Stimulated activated CD8-positive, alpha-beta memory T cell treated with anti-CD3 and anti-CD28 coated beads, Interleukin-2, amount 100 ng/mL, for 48 hours (primary cell): ENCODE measurements at places on chromosomes 2 and 18.

DNA sequence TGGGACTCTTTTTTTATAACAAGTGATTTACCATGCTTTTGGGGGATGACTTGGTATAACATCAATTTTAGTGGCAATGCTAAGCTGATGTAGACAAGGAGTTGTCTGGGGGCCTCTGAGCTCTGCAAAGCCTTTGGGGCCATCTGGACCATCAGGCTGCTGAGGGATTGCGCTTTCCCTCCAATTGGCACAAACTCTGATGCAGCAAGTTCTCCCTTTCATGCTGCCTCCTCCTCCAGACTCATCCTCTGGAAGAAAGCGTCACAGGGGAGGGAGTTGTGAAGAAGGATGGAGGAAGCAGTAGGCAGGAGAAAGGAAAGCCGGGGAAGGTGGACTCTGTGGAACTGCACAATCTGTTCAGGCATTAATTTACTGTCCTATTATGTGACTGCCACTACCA lies 10.2 kb upstream of the FAP start:
- no peak for DNase-seq

- DNase-seq: no peak
These were observed 173.2 kb upstream of the ARL4C start for GRCh38 chr2:234670052-234670451.

DNA sequence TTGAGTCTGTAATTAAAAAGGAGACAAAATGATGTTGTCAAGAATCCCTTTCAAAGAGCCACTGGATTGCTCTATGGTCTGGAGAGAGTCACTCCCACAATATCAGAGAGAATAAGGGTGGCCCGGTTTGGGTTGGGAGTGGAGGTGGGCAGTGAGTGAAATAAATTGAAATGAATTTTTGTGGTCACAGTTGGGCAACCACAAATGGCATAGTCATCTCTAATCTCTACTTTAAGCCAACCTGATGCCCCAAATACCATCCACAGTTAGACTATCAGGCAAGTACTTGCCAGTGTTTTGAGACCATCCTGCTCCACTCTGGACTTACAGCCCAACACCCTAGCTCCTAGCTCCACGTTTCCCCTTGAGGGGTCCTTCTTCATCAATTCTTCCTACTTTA lies 559.7 kb downstream of the BCL11A start:
- DNase-seq: no peak

DNA sequence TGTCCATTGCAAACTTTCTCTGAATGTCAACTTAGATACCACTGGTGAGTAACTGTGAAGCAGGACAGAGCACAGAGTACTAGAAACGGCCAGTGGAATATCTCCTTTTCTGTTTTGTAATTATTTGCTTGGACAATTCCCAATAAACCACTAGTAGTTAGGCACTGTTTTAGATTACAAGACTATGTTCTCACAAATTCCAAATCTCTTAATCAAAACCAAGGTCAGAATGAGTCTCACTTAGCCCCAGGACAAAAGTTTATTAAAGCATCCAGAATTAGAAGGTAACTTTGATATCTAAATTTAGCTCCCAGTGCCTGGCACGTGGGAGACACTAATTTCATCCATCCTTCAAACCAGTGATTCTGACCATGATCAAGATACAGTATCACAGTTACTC lies 89.0 kb downstream of the ZNF521 start:
- no peak for DNase-seq

- DNase-seq: no peak
These were observed 4.4 kb downstream of the FHOD3 start for GRCh38 chr18:36301884-36302283.

DNA sequence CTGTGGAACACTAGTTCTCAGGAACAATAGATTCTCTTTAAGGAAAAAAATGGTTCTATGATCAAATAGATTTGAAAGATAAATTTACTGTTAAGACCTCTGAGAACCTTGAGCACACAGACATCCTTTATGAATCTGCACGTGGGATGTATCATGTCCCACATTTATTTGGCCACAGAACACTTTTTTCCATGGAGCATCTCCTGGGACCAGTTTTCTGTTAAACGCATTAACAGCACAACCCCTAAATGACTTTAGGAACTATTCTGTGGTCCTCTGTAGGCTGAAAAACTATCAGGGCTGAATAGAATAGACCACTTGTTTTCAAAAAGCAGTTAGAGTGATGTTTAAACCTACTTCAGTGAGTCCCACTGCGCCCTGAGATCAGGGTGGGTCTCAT lies 132.2 kb upstream of the PID1 start:
- no peak for DNase-seq

- DNase-seq: no peak
These were observed 37.1 kb downstream of the FAM161A start for GRCh38 chr2:61816480-61817355.

GRCh38 chr2:128452536-128453530 lies 134.2 kb upstream of the HS6ST1 start:
- DNase-seq: no peak

GRCh38 chr2:99562516-99562915 lies 72.7 kb upstream of the REV1 start:
- DNase-seq: no peak

GRCh38 chr2:241909769-241910168 lies 40.2 kb downstream of the RTP5 start:
- DNase-seq: no peak

- DNase-seq: no peak
These were observed 1.6 kb upstream of the MTA3 start for GRCh38 chr2:42566837-42567321.

- DNase-seq: no peak
These were observed 234.9 kb downstream of the BCL11A start for GRCh38 chr2:60318544-60318943.

DNA sequence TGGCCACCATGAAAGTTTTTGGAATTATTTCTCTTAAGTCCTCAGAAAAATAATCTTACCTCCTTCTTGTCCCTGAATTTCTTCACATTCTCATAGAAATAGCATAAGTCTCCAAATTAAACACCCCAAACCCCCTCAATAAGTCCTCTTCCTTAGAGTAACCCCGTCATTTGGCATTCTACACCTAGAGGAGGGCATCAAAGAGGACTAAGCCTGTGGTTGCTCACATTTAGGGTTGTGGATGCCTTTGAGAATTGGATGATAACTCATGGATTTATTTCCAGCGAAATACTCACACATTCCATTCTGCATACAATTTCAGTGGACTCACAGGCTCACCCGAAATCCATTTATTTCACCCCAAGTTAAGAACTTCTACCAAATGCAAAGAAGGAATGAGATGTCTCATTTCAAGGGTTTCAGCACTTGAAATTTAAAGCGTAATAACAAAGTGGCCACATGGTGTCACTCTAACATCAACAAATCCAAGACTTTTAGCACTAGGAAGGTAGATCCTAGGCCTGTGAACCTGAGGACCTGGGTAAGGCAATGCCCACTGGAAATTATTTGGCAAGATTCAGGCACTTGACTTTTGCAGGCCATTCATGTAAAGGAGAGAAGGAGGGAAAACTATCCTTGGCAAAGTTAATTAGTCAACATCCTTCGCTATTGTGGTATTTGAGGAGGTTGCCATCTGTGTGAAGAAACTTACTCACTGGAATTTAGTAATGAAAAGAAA lies 24.6 kb downstream of the DYTN start:
- no peak for DNase-seq

- no peak for DNase-seq
These were observed 10.0 kb upstream of the GPR55 start for GRCh38 chr2:230935130-230935430.

GRCh38 chr2:11214770-11215169 lies 59.5 kb downstream of the SLC66A3 start:
- DNase-seq: no peak

DNA sequence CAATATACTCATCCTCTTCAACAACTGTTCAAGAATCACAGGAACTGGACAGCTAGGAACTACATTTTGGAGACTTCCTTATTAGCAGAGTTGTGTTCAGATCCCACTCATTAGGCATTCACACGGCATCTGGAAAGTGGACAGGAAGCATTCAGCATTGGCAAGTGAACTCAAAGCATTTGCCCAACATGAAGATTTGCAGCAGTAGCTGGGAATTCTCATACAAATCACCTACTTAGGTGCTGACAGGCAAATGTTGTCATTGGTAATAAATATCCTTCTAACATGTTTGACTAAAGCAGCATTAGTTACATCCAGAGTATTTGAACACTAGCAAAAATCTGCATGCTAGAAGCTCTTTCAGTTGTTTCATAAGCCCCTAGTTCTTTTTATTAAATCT lies 350.8 kb downstream of the PTH2R start:
- no peak for DNase-seq

DNA sequence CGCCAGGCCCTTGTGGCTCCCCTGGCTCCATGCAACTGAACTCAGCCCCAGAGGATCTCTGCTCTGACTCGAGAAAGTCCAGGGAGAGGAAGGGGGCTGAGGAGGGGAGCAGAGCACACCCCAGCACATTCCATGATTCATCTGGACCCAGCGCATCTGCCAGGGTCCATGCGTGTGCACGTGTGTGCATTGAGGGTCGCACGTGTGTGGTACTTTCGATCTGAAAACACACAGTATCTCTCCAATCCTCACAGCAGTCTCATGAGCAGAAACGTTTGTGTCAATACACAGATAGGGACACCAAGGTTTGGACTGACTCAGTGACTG lies 146.4 kb upstream of the ID2 start:
- no peak for DNase-seq

DNA sequence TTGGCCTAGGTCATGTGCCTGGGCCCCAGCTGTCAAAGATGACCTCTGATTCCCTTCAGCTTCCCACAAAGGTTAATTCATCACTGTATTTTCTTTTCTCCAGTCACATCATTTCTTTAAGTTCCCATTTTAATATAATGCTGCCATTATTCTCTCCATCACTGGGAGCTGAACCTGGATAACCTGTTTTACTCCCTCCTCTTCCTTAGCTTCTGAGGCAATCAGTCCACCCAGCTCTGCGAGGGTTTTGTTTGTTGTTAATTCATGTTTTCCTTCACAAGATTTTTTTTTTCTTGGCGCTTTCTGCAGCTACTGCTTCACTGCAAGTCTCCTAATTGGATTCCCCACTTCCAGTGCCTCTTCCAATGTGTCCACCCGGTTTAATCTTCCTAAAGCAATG lies 5.1 kb upstream of the EML4 start:
- no peak for DNase-seq

- no peak for DNase-seq
These were observed 141.8 kb downstream of the MYO1B start for GRCh38 chr2:191386938-191387536.

- DNase-seq: no peak
These were observed 12.2 kb downstream of the HRH4 start for GRCh38 chr18:24472591-24472990.

DNA sequence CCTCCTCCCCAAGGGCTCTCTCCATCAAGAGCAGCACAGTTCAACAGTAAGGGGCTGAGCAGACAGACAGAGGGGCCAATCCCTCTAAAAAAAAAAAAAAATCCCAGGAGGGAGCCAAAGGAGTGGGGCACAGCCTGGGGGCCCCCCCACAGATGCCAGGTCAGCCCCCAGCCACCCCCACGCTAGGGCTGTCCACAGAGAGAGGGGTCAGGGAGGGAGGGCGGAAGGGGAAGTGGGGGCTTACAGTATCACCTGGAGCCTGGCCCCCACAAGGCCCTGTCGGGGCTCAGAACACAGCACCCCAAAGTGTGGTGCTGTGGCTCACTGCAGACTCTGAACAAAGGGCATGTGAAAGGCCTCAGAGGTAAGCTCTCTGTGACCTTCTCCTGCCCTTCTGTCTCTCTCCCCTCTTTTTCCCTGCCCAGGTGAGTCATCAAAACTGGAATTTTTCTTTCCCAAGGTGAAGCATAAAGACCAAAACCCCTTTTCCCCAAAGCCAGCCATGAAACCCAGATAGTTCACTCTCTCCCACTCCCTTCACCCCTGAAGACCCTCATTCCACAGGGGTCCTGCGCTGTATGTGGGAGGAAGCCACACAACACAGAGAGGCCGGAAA lies 13.9 kb downstream of the BIN1 start:
- no peak for DNase-seq

- no peak for DNase-seq
These were observed 98.6 kb downstream of the GALNT1 start for GRCh38 chr18:35680139-35680551.

DNA sequence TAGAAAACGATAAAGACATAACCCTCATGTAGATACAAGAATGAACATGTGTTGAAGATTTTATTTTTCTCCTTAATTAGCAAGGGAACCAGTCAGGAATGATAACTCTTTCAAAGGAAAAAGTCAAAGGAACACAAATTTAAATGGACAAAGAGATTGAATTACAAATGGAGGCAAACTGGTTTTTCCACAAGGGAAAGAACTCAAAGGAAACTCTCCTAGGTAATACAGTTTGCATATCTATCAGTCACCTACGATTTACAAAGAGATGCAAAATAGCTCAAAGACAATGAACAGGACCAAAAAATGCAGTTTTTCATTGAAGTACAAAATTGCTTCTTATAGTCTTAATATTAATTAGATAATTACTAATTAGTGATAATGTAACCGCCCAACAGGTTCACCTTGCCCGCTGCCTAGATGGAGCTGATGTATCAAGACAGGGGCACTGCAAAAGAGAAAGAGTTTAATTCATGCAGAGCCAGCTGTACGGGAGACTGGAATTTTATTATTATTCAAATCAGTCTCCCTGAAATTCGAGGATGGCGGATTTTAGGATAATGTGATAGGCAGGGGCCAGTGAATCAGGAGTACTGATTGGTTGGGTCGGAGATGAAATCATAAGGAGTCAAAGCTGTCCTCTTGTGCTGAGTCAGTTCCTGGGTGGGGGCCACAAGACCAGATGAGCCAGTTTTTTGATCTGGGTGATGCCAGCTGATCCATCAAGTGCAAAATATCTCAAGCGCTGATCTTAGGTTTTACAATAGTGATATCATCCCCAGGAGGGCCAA lies 151.0 kb downstream of the TMEM17 start:
- no peak for DNase-seq

GRCh38 chr2:230492107-230492506 lies 76.1 kb downstream of the SP100 start:
- no peak for DNase-seq

- peak; percentile 19 for DNase-seq
These were observed 675 bp downstream of the PRKD3 start for GRCh38 chr2:37323781-37324535.

GRCh38 chr2:176157499-176158185 lies 535 bp downstream of the HOXD3 start:
- DNase-seq: no peak

GRCh38 chr2:120694034-120694433 lies 41.6 kb upstream of the GLI2 start:
- no peak for DNase-seq

GRCh38 chr2:124661558-124661957 lies 636.5 kb downstream of the CNTNAP5 start:
- DNase-seq: no peak

GRCh38 chr2:217887841-217888701 lies 114.7 kb downstream of the TNS1 start:
- DNase-seq: no peak

DNA sequence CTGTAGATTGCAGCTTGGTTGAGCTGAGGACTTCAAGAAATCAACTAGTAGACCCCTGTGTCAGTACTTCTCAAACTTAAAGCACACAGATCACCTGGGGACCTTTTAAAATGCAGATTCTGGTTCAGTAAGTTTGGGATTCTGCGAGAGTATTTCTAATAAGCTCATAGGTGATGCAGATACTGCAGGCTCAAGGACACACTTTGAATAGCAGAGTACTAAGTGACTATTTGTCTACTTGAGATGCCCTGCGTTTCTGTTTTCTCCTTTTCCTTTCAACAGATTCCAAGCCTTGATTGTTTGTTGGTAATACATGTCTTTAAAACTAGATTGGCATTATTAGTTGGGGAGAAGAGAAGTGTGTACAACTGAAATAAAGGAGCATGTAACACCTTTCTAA lies 6.7 kb downstream of the MIB1 start:
- no peak for DNase-seq
